Natural killer cell (primary cell): ENCODE measurements at places on chromosomes 7 and 10.

GRCh38 chr10:99010286-99010685 lies 225.4 kb downstream of the HPSE2 start:
- no peak for DNase-seq

GRCh38 chr10:76086761-76087639 lies 655.6 kb downstream of the LRMDA start:
- no peak for DNase-seq

GRCh38 chr7:38679419-38679818 lies 48.2 kb upstream of the AMPH start:
- no peak for DNase-seq

DNA sequence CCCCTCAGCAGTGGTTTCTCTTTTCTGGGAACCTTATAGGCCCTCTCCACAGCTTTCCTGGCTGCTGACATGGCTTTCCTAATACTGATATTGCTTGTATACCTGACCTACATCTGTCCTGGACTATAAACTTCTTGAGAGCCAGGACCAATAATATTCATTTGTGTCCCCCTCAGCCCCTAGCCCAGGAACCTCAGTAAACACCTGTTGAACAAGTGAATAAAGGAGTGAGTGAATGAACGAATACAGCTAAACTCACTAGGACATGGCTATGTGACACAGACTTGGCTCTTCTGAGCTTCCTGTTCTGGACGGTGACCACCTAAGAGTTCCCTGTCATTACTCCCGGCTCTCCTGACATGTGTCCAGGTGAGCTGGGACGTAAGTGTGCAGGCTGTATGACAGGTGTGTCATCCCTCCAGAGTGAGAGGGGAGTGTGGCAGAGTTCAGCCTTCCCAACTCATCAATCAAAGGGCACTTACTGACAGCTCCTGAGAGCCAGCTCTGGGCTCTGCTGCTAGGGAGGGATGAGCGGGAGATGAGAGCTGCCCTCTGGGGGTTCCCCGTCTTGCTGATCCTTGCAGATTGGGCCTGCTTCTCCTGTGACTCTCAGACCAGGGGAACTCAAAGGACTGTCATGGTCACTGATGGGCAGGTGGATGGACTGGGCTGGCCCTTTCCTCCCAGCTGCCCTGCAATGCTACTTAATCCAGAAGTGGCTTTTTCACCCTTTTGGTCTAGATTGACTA lies 84.5 kb downstream of the HIF1AN start:
- DNase-seq = no peak

- no peak for DNase-seq
These were observed 167.0 kb downstream of the FANK1 start for GRCh38 chr10:126063353-126063791.

DNA sequence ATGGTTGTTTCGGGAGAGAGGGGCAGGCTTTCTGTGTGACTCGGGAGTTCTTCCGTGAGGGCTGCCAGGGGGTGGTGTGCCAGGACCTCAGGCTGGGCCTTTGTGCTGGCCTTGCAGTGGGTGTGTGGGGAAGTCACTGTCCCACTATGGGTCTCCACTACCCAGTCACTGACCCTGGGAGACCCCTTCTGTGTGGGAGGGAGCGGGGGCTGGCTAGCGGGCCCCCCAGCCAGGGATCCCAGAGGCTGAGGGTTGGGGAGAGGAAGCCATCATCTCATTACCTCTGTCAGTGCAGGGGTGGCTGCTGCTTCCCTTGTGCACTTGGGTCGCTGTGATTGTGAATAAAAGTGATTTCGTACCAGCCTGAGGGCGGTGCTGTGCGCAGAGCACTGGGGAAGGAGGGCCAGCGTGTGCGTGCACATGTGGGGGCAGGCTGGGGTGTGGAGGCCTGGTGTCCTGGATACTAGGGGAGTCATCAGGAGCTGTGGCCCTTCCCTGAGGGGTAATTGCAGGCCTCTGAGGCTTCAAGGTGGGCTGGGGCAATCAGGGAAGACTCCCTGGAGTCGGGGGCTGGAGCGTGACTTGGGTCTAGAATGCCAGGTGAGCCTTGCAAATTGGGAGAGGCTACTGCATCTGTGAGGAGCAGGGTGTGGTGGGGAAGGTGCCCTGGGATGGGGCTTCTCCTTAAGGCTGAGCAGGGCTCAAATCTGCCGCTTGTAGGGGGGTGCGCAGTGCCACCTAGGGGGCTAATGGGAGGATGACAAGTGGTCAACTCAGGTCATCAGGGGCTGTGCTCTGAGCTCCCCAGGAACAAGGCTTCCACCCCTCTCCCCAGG lies 98.9 kb downstream of the NEURL1 start:
- no peak for DNase-seq

- no peak for DNase-seq
These were observed 237.8 kb upstream of the RHOBTB1 start for GRCh38 chr10:61181832-61182231.

DNA sequence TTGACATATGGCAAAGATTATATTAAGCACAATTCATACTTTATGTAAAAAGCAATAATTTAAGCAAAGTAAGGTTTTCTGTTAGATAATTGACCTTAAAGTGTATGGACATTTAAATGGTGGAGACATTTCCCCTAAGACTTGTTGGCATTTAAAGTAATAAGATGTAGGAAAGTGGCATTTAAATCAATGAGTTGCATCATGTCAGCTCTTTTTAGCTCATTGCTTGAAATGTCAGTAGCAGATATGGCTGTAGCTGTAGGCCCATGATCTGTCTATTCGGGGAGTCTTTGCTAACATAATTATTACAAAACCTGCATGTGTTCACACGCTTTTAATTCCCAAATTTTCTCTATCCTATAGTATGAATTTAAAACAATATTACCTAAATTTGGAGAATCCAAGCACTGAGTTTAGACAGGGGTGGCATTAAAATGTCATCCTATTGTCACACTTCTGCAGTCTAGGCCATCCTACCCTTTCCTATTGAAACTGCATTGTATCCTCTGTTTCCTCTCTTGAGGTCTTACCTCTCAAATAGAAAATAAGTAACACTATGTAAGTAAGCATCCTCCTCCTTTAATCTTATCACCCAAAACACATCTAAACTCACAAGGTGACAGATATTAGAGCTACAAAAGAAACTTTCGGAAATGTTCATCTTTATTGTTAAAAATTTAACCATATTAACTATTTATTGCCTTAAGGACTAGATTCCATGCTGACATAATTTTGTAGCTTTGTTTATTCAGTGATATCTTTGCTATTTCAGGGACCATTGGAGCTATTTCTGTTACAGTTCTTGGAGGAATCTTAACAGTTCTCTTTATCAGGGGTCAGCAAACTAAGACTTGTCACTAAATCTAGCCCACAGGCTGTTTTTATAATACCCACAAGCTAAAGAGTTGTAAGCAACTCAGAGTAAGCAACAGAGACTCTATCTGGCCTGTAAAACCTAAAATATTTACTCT lies 91.2 kb downstream of the LCOR start:
- no peak for DNase-seq

- DNase-seq = peak; percentile 56
These were observed 24.8 kb downstream of the FAM53B start for GRCh38 chr10:124719213-124719851.

DNA sequence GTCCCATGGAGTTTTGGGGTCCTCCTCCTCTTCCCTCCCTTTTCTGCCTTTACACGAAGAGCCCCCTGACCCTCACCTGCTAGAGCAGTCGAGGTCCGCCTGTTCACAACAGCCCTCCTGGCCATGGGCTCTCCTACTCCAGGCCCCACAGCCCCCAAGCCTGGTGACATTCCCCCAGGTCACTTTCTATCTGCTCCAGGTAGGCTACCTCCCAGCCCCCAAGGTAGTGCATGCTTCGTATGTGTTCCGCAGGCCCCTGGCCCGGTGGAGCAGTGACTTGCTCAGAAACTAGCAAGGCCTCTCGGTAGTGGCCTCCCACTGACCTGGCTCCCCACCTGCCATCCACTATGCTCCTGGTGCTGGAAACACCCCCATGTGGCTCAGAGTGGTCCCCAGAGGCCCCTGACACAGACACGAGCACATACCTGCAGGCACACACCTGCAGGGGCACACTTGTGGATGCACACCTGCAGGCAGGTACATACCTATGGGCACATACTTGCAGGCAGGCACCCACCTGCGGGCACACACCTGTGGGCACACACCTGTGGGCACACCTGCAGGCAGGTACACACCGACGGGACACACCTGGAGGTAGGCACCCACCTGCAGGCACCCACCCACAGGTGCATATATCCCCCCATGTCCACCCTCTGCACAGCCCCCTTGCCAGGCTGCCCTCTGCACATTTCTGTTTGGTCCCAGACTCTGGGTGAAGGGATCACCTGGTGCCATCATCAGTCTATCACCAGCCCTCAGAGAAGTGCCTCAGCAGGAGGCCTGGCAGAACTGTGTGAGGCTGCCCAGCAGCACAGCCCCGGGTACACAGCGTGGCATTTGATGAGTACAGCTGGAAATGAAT lies 322.5 kb downstream of the PTPRN2 start:
- DNase-seq = no peak

GRCh38 chr10:118581340-118581739 lies 14.1 kb downstream of the PRLHR start:
- no peak for DNase-seq

- no peak for DNase-seq
These were observed 8.8 kb downstream of the MXI1 start for GRCh38 chr10:110216240-110216639.

DNA sequence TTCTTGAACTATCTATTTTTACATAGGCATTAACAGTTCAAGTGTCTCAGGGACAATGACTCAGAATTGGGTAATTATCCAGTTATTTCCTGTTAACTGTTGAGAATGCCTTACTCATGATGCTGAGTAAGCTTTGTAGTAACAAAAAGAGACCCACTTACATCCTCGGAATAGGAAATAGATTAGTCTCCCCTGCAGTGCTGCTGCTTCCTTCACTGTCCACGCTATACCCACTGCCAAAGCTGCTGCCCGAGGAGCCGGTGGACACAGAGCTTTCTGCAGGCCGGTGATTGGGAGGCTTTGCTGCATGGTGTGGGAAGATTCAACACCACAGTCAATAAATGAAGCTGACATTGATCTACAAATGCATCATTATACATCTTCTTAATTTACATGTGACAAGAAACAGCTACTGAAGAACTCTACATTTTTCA lies 357.1 kb downstream of the PCLO start:
- DNase-seq = no peak

DNA sequence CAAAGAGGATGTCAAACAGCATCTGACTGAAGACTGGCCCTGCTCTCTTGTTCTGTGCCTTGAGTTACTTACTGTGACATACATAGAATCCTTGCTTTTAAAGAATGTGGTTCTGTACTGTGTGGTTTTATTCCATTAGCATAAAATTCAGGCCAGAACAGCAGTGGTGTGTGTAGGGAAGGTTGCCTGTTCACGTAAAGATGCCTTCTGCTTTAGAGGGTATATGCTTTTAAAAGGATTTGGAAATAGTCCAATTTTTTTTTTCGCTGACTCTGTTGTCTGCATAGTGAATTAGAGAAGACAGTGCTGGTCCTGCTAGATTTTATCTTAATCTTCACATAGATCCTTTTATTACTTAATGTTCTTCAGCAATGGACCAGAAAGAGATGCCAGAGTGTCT lies 470.8 kb upstream of the SEMA3A start:
- DNase-seq = no peak

- DNase-seq = no peak
These were observed 245.0 kb downstream of the PRPF18 start for GRCh38 chr10:13831711-13832141.

- DNase-seq = no peak
These were observed 42.9 kb downstream of the CHRM2 start for GRCh38 chr7:136911344-136911743.

- DNase-seq = no peak
These were observed 67.6 kb downstream of the PAX2 start for GRCh38 chr10:100812978-100813377.

- no peak for DNase-seq
These were observed 142.0 kb downstream of the CDH23 start for GRCh38 chr10:71538608-71539260.

DNA sequence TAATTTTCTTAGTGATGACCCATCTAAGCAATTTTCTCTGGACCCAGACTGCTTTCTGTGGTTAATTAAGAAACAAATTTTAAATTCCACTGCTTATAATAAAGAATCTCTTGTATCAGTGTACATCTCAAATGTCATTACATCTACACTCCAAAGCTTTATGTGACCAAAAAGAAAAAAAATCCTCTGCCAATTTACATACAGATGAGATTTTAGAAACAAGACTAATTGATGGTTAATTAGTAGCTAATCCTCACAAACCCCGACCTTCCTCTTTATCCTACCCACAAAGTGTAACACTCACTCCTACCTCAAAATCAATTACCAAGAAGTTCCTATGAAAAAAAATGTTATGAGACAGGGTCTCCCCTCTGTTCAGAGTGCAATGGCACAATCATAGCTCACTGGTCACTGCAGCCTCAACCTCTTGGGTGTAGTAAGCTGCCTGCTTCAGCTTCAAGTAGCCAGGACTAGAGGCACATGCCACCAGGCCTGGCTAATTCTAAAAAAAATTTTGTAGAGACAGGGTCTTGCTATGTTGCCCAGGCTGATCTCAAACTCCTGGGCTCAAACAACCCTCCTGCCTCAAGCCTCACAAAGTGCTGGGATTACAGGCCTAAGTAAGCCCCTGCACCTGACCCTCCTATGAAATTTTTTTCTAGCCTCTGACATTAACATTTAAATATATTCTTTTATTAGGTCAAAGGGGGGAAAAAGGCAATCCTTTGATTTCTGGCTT lies 14.8 kb downstream of the KIF5B start:
- no peak for DNase-seq

- DNase-seq = peak; percentile 12
These were observed 453.1 kb downstream of the SORCS1 start for GRCh38 chr10:106711313-106711906.

GRCh38 chr10:91935886-91936285 lies 12.3 kb downstream of the BTAF1 start:
- DNase-seq = no peak

- DNase-seq = no peak
These were observed 375.8 kb downstream of the MDFIC start for GRCh38 chr7:115297656-115298055.

DNA sequence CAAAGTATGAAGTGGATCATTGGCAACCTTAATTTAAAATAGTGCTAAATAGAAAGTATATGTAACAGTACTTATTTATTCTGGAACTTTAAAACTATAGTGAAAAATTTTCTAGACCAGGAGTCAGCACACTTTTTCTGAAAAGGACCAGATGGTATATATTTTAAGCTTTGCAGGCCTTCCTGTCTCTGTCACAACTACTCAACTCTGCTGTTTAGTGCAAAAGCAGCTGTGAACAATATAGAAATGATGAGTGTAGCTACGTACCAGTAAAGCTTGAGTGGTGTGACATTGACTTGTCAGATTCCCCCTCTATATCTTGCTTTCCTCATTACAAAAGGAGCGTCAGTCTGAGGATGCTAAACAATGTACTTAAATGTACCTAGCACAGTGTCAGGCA lies 88.1 kb upstream of the IGFBP3 start:
- no peak for DNase-seq

DNA sequence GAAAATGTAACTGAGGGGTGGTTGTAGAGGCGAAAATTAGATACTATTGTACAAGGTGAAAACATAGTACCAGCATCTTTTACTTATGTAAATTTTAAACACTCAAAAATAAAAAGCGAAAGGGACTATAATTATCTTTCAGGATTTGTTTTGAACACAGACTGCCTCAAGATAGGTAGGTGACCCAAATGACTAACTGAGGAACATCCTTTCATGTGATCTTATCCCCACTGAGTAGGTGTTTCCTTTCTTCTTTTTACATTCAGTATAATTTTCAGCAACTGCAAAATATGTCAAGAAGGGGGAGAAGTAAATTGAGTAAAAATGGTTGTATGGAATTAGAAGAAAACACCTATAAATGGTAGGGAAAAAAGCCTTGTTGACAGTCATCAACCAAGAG lies 236.7 kb downstream of the PHF14 start:
- no peak for DNase-seq
